Smooth muscle cell of the brain vasculature (primary cell): ENCODE measurements at places on chromosomes 6 and 20.

GRCh38 chr6:35370124-35370741 is 27.9 kb downstream of the PPARD start:
- peak; percentile 65 for DNase-seq

DNA sequence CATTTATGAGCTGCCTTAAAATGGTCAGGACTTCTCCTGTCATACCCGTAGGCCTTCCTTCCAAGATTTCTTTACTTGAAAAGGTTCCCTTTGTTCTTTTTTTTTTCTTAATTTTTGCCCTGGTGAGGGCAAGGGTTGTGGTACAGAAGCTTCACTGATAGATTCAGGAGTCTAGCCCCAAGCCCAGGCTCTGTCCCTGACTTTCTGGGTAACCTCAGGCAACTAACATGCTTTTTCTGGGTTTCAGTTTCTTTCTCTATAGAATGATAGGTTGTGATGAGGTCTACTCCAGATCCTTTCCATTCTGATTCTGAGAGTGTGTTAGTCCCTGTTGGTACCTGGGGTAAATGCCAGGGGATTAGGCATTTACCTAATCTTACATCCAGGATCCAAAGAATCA is 21.2 kb downstream of the SNPH start:
- DNase-seq = no peak

DNA sequence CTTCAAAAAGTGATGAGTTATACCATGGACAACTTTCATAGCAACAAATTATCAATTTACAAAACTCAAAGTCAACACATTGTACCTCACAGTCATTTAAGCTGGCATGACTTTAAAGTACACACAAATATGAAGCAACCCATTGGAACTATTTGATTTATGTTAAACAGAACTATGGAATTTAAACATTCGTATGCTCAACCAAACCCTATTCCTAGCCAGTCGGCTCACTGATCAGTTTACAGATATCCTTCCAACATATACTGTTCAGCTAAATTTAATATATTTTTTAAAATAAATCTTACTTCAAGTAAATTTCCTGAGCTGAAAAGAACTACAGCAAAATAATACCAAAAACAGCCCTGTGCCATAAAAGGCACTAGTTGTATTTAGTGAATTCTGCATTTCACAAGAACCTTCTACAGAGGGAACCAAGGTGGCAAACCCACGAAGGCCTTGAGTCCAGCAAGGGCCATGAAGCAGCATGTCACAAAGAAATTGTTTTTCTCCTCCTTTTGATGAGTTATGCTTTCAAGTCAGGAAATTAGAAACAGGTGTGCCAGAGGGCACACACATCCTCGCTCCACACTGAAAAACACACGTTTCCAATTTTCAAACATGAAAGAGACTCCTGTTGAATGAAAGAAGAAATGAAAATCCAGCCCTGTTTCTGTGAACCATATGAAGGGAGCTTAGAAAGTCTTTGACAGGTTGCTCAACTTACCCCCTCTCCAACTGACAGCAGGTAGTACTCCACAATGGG is 122.8 kb downstream of the TASP1 start:
- no peak for DNase-seq

DNA sequence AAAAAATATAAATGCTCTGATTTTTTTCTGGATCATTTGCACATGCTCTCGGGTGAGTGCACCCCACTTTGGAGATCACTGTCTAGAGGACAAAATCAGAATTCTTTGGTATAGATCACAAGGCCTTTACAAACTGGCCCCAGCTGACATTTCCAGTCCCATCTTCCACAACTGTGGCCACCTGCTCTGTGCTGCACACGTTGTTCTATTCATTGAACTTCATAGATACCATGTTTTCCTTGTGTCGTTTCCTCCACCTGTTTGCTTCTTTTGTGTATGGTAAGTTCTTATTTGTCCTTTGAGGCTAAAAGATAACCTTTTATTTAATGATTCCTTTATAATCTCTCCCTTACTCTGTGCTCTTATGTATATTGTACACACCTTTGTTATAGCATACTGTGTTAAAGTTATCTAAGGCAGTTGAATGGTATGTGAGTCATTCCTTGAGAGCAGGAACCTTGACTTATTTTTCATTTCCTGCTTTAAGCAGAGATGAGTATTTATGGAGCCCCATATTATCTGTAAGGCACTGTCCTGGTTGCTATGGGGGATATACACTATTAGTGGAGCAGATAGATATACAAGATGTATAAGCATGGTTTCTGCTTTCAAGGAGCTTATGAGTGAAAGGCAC is 12.0 kb upstream of the SLC17A5 start:
- no peak for DNase-seq

DNA sequence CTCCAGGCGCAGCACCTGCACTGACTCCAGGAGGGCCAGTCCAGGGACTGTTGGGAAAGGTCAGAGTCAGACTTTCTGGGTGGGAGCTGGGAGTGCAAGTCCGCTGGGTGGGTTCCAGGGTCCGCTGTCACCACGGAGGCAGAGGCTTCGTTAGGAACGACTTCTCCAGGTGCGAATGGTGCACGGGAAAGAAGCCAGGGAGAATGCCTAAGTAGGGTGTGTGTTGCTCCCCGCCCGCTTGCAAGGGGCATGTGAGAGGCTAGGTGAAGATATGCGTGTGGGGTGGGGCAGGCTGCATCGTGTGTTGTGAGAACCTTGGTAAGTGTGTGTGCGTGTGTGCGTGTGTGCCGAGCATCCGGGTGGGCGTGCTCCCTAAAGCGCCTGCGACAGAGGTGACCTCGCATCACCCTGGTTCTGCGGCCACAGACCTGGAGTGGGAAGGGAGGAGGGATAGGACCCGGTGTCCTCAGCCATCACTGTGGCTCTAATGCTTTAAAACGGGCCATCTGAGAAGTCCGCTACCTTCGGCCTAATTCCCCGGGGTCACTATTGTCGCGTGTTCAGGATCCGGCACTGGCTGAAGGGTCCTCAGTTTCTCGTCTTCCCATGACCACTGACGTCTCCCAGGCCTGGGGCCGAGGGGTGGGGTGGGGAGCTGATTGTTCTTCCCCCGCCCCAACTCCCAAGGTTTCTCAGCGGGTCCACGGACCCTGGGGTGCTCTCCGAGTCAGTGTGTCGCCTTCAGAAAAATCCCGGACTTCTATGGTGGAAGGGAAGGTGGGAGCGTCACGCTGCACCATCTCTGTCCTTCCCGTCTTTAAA is 6.1 kb downstream of the SLC32A1 start:
- DNase-seq = no peak

- DNase-seq = no peak
Measured at GRCh38 chr6:3871939-3872338, 22.8 kb downstream of the FAM50B start.

DNA sequence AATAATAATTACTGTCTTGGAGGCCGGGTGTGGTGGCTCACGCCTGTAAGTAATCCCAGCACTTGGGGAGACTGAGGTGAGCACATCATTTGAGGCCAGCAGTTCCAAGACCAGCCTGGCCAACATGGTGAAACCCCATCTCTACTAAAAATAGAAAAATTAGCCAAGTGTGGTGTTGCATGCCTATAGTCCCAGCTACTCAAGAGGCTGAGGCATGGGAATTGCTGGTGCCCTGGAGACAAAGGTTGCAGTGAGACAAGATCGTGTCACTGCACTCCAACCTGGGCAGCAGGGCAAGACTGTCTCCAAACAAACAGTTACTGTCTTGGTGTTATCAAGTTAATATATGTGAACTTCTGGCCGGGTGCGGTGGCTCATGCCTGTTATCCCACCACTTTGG is 4.9 kb downstream of the RRP36 start:
- no peak for DNase-seq

- DNase-seq = no peak
Measured at GRCh38 chr6:157219201-157220200, 103.8 kb downstream of the TMEM242 start.

GRCh38 chr20:63106765-63107448 is 100.1 kb upstream of the BHLHE23 start:
- DNase-seq = no peak

DNA sequence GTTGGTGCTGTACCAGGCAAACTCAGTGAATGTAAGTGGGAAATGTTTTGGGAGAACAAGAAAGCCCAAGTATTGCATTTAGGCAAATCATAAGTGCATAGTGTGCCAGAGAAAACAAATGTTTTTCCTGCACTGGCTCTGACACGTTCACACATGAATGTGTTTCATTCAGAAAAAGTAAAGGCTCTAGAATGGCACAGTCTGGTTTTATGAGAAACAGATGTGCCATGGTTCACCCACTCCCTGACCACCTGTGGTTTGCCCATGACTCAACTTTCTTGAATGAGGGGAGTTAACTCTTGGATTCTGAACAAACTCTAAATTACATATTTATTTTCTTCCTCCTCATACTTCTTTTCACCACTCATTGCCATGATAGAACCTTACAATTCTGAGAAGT is 126.9 kb downstream of the KCNQ5 start:
- peak; percentile 86 for DNase-seq

DNA sequence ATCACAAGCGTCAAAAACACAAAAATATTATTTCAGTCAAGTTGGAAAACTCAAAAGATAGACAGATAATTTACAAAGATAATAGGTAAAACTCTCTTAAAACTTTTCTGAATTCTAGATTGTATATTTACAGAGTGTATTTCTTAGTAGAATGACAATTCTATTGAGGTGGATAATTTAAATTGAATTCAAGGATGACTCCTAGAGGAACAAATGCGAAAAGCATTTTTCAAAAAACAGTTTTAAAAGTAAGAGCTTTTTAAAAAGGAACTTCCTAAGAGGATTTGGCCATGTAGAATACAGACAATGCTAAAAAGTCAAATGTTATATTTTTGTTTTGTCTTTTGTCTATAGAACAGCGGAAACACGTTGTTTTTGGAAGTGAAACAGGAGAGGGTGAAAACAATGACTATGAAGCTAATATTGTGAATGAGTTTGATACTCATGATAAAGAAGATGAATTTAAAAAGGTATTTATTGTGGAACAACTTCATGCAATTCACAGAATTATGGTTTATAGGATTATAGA is 90.1 kb downstream of the DNAH8 start:
- no peak for DNase-seq

DNA sequence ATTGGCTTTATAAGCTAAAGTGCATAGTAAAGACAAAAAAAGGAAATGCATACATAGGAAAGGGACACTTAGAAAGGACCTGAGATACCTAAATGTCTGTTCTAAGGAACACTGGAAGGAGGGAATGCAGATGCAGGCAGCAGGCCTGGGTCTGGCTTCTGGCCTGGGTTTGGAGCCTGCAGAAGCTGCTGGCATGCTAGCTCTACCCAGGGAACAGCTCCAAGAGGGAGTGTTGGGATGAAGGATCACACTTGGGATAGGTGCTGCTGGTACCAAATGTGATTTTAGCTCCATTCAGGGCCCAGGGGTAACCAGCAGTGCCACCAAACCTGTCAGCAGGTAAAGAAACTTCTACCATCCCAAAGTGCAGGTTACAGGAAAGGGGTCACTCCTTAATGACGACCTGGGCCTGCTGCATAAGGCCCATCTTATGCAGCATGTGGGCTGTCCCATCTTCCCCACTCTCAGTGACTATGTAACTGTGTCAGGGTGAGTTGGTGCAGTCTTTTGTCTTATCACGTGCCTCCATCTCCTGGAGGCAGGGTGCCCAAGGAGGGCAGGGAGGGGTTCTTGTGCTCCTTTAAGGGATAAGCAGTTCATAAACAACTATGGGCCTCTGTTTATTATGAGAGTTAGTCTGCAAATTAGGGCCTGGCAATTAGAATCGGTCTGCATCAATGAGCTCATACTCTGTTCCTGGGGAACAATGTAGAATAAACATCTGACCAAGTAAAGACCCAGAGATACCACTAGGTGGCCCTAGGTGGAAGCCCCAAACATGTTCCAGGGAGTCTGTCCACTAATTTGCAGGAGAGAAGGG is 26.9 kb downstream of the DDX27 start:
- DNase-seq = no peak

DNA sequence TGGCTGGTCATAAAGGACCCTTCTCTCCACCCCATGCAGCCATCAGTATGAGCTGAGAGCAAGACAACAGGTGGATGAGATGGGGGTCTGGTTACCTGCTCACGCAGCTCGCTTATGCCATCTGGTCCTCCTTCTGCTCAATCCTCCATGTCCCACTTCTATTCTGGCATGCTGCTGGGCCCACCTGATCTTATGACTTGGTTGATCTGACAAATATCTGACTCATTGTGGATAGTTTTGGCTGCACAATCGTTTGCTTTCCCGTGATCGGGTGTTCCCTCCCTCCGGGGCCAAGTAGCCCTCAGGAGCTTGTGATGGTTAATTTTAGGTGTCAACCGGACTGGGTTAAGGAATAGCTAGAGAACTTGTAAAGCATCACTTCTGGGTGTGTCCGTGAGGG is 26.6 kb upstream of the ELMO2 start:
- DNase-seq = no peak

- no peak for DNase-seq
Measured at GRCh38 chr20:13671916-13672378, 33.2 kb upstream of the TASP1 start.
